Activated CD4-positive, alpha-beta memory T cell treated with anti-CD3 and anti-CD28 coated beads for 36 hours (primary cell): ENCODE measurements at places on chromosomes 7 and 10.

DNA sequence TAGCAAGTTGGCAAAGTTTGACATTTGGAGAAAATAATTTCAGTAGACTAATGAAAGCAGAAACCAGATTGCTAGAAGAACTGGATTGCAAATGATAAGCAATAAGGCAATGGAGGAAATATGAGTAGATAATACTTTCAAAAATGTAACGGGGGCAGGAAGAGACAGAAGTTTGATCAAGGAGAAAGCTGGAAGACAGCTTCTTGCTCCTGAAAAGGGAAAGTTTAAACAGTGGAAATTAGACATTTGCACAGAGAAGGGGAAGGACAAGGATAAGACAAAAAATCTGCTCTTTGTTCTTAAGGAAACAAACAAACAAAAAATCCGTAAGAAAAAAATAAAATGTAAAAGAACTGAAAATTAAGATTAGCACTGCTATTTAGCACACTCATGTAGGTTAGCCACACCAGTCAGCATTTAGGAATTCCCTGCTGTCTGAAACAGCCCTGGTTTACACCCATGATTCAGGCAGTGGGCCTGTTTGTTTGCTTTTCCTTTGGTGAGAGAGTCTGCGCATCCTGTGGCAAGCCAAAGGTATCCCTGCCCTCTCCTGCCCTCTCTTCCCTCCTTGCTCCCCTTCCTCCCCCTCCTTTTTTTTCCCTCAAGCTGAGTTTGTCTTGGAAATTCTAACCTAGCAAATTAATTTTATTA lies 104.3 kb upstream of the CAV2 start:
- no peak for DNase-seq

GRCh38 chr7:45001138-45001694 lies 1.2 kb downstream of the CCM2 start:
- DNase-seq, result peak; percentile 82

DNA sequence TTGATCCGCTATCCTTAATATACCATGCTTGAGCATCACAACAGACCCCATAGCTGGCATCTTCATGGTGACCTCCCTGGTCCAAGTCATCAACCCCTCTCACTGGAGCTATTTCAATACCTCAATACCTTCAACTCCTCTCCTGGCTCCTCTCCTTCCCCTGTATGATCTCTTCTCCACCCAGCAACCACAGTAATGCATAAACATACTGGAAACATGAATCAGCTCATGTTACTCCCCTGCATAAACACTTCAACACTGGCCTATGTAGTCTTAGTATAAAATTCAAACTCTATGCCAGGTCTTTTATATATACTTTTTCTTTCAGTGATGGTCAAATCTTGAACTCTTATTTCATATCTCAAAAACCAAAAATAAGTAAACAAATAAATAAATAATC lies 31.8 kb upstream of the TMEM273 start:
- DNase-seq, result no peak

DNA sequence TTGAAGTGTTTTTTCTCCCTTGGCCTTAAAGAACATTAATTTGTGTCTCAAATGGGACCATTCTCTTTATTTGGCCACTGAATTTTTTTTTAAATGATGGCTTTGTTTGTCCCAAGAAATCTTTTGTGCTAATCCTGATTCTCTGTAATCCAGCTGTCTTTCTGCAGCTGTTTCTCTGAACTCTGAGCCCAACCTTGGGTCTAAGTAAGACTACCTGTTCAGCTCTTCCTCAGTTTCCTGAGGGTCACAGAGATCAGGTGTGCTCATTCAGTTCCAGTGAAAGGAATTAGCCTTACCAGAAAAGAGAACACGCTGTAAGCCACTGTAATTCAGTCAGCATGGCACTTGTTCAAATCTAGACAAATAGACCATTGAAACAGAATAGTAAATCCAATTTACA lies 94.2 kb downstream of the ANKIB1 start:
- no peak for DNase-seq
